ENCODE measurements at places on chromosomes 7 and 10.
A peak's percentile ranks its signal among the peaks of the same experiment; 100 is the strongest.

DNA sequence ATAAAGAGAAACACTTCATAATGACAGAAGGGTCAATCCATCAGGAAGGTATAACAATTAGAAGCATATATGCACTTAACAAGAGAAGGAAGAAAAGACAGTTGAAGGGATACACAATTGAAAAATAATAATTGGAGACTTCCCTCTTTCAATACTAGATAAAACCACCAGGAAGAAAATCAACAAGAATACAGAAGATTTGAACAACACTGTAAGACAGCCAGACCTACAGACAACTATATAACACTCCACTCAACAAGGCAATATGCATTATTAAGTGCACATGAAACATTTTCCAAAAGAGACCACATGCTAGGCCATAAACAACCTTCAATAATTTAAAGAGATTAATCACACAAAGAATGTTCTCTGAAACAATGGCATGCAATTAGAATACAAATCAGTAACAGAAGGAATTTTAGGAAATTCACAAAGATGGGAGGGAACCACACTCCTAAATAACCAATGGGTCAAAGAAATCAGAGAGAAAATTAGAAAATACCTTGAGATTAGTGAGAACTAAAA, 35.1 kb downstream of the ZNF438 start:
- no peak for DNase-seq

GRCh38 chr10:89213191-89213808, 6.2 kb upstream of the CH25H start:
- DNase-seq = peak; percentile 70

GRCh38 chr10:71878327-71879034, 27.4 kb upstream of the PSAP start:
- DNase-seq = no peak

DNA sequence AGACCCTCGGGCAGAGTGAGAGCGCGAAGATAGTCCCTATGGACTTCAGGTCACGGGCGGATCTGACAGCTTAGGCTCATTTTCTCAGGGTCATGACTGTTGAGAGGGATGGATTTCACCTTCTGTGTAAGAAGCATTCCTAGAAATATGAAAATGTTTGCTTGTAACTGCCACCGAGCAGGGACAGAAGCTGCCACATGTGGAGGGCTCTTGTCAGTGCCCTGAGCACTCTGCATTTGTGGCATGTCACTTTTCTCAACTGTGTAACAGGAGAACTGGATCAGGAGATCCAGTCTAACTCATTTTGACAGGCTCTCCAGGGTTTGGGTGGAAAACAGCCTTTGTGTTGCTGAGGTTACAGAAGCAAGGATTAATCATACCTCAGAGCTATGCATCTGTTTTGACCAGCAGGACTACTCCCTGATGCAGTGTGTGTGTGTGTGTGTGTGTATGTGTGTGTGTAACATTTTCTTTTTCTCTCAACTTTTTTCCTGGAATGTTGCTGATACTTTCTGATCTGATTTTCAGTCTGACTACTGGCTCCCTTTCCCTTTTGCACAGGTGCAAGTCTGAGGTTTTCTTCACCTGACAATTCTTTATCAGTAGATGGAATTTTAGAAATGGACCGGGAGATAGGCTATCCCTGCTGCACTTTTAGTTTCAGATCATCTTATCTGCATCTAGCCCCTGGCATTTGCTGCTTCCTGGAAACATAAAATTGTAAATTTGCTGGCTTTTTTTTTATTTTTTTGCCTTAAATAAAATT, 183.3 kb downstream of the STK31 start:
- peak; percentile 22 for DNase-seq

GRCh38 chr7:44772867-44773266, 23.6 kb upstream of the PPIA start:
- DNase-seq = no peak

DNA sequence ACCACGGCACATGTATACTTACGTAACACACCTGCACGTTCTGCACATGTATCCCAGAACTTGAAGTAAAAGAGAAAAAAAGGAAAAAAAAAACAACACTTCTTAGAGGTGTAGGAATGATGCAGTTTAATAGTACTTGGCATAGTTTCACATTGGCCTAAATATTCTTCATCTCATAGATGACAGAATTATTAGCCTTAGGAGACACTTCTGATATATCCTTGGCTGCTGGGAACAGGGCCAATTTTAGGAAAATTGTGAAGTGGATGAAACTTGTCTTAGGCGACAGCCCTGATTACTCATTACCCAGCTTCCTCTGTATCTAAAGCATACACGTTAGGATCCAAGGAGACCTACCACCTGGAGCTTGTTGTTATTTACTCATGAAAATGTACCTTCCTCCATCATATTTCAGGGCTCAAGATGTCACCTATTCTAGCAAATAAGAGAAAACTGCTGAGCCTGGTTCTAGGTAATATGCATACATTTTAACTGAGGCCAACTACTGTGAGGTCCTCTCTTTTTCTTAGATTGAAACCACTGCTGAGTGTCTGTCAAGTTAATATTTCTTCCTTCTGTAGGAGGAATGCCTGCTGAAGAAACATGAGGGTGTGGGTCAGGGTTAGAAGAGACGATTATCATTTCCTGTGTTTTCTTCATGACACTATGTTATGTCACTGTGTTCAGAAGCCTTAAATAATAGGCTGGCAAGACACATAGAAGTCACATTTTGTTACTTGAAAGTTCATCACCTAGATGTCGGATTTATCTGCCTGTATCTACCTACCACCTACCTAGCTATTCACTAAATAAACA, 44.3 kb downstream of the CPED1 start:
- no peak for DNase-seq

DNA sequence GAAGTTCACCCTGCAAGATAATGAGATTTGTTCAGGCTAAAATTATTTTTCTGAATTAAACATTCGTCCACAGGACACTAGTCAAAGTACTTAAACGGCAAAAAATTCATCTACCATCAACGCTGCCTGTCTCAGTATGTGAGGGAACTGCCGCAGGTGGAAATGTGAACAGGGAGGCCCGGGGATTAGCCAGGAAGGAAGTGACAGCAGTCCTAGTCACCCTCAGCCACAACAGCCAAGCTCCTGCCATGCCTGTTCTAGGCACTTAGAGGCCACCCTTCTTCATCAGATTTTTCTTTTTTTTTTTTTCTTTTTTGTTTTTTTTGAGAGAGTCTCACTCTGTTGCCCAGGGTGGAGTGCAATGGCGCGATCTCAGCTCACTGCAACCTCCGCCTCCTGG, 9.4 kb downstream of the NUDT5 start:
- DNase-seq = no peak

DNA sequence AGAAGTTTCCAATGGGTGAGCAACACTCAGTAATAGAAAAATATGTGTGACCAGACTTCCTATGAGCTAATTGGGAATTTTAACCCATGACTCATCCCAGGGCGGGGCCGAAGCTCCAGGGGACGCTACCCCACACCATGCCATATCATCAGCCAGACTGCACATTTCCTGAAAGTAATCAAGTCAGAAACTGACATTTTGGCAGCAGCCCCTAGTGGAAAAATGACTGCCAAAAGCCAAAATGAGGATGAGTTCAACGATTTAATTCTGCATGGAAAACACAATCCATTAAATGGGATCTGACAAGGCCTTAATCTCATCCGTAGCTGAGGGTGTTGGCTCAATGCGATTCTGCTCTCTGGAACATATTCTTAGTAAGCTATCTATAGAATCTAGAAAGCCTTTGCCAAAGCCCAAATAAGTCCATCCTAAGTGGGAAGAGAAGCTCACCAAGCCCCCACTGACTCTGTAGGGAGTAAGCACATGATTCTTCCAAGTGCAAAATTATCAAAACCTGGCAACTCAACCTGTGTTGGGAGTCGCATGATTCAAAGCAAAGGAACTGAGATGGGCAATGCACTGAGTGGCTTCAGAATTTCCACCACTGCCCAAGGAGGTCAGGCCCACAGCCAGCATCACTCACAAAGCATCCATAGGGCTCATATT, 93.1 kb upstream of the PDE1C start:
- DNase-seq = peak; percentile 96

GRCh38 chr10:89204621-89205185, 2.4 kb downstream of the CH25H start:
- no peak for DNase-seq

DNA sequence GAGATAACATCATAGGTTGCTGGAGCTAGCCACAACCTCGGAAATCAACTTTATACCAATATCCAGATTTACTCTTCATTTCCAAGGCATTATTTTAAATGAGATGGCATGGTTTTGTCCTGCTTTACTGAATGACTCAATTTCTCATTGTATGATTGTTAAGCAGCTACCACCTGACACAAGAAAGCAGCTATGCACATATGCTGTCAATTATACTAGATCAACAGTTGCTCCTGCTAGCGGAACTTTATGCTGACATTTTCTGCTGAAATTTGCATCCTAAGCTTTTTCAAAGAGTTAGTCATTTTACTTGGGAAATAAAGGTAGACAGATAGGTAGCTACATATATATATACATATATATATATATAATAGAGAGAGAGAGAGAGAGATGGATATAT, 8.9 kb upstream of the CH25H start:
- DNase-seq = no peak

DNA sequence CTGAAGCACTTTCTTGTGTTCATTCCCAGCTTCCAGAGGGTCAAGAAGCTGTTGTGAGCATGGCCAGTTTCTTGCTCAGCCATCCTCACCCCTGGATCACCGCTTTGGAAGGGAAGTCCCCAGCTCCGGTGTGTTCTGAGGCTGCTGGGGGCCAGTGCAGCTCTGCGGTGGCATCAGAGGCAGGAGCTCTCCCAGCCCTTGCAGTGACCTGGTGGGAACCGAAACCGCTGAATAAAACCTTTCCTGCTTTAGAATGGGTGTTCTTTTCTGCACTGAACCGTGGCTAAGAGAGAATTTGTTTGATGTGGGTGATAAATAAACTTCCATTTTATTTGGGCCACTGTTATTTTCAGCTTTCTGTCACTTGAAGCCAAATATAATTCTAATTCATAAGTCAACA, 450.9 kb upstream of the VSTM2A start:
- no peak for DNase-seq

- DNase-seq = peak; percentile 7
Observed at GRCh38 chr10:86079088-86079487, 287.5 kb downstream of the GRID1 start.

- DNase-seq = no peak
Observed at GRCh38 chr7:66500087-66500486, 128.6 kb upstream of the KCTD7 start.

GRCh38 chr7:75654855-75655254, 83.9 kb downstream of the HIP1 start:
- DNase-seq = no peak

DNA sequence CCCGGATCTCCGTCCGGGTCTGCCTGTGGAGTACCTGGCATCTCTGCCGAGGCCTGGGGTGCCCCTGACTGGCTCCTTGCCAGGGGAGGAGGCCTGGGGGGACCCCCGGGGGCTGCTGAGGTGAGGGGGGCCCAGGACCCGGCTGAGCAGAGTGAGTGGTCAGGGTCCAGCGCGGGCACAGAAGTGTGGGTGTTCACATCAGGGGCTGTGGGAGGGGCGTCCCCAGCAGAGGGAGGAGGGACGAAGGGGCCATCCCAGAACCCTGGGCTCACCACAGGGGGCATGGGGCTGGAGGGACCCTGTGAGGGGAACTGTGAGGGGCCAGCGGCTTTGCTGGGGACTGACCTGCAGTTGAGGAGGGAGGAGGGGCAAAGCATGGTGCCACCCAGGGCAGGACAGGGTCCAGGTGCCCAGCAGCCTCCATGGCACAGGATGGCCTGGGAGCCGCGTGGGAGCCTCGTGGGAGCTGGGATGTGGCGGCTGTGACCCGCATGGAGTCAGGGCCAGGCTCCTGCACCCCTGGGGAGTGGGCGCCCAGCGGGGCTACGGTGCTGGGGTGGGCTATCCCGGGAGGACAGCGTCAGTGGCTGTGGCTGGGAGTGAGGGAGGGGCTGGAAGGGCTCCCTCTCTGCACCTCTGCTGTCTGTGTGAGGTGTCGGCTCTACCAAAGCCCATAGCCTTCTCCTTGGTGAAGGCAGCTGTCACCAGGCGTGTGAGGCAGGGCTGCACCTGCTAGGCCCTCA, 91.2 kb downstream of the DNAJB6 start:
- no peak for DNase-seq

- no peak for DNase-seq
Observed at GRCh38 chr10:27618906-27619305, 114.8 kb downstream of the RAB18 start.

GRCh38 chr7:96127746-96128145, 194.2 kb downstream of the SLC25A13 start:
- no peak for DNase-seq

GRCh38 chr10:7686351-7687171, 16.6 kb upstream of the ITIH2 start:
- no peak for DNase-seq

DNA sequence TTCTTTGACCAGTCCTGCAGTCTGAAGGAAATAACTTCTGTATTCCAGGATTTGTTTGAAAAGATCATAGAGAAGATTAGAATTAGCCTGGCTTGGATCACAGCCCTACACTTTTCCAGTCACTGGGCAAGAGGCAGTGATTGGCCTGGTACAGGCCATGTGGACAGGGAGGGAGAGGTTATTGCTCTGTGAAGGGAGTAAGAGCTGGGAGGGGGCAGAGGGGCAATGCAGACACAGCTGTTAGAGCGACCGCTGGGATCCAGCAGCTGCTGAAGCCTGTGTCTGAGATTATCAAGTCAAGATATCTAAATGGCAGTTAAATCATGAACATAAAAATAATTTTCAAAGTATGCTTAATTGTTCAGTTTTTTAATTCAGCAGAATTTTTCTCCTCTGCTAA, 257.3 kb downstream of the SDK1 start:
- no peak for DNase-seq

DNA sequence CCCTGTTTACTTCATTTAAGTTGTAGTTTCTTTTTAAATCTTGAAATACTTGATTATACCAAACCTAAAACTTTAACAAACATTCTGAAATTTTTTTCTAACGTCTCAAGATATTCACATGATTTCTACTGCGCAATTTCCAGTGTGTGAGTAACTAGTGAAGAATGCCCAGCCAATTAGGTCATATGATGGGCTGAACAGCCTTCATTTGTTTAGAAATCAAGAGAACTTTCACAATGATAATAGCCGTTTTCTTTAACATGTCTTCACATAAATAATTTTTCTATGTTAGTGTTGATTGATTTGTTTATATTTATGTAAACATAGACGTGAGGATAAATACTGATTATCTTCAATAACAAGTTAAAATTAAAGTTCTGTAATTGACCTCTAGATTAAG, 21.8 kb downstream of the STAM start:
- DNase-seq = peak; percentile 89

- no peak for DNase-seq
Observed at GRCh38 chr10:130686689-130687300, 550.6 kb downstream of the GLRX3 start.

GRCh38 chr10:48759113-48759901, 74.6 kb downstream of the WDFY4 start:
- DNase-seq = no peak

- no peak for DNase-seq
Observed at GRCh38 chr10:70292004-70292403, 8.2 kb upstream of the NPFFR1 start.

- DNase-seq = no peak
Observed at GRCh38 chr10:128721963-128722445, 595.8 kb upstream of the MKI67 start.

DNA sequence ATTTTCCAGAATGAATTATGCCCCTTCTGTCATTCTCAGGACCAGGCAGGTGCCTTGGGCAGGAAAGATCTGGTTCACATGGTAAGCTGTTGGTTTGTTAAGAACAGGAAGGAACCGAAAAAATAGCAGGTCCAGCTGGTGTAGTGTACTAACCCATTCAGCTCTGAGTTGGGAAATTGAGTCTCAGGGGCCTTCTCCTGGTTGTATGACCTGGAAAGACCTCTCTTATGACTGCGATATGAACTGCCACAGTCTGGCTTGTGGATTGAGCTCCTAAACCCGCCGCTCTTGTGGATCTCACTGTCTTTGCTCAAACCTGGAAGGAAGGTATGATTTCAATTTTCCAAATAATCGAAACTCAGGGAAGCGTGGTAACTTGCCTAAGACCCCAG, 4.5 kb downstream of the LRIT1 start:
- no peak for DNase-seq

Data from astrocyte of the spinal cord (primary cell).